ENCODE measurements at places on chromosomes 11 and 22.

- H3K27me3 ChIP-seq = no peaks in the 10 kb centered on the region
- H3K27ac ChIP-seq = peak overlapping the region; percentile 19
- H3K4me1 ChIP-seq = peaks cover 50% of the 10 kb centered on the region
- peak overlapping the region; percentile 88 for H3K4me3 ChIP-seq
- H3K36me3 ChIP-seq = peaks cover 13% of the 10 kb centered on the region
Measured at GRCh38 chr11:20362481-20362880, 1.0 kb upstream of the HTATIP2 start.

GRCh38 chr22:20853236-20853660 is 5.4 kb downstream of the PI4KA start:
- no peaks in the 10 kb centered on the region for H3K36me3 ChIP-seq
- H3K27ac ChIP-seq = no peak overlapping the region
- DNase-seq = no peak
- no peak overlapping the region for H3K4me3 ChIP-seq
- no peaks in the 10 kb centered on the region for H3K27me3 ChIP-seq

DNA sequence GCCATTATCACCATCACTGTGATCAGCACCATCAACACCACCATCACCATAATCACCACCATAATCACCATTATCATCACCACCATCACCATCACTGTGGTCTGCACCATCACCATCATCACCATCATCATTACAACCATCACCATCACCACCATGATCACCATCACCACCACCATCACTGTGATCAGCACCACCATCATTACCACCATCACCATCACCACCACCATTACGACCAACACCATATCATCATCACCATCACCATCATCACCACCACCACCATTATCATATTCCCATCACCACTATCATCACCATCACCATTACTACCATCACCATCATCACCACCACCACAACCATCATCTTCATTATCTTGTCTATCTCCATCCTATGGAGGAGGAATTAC is 125.2 kb downstream of the PHF21B start:
- DNase-seq = no peak
- no peaks in the 10 kb centered on the region for H3K4me1 ChIP-seq
- H3K27me3 ChIP-seq = no peaks in the 10 kb centered on the region
- no peak overlapping the region for H3K27ac ChIP-seq
- no peak overlapping the region for H3K4me3 ChIP-seq

GRCh38 chr11:19652623-19653375 is 59.8 kb upstream of the NAV2 start:
- H3K4me3 ChIP-seq = no peak overlapping the region
- no peaks in the 10 kb centered on the region for H3K4me1 ChIP-seq
- no peak overlapping the region for H3K27ac ChIP-seq
- H3K36me3 ChIP-seq = no peaks in the 10 kb centered on the region
- peaks cover 3% of the 10 kb centered on the region for H3K27me3 ChIP-seq

DNA sequence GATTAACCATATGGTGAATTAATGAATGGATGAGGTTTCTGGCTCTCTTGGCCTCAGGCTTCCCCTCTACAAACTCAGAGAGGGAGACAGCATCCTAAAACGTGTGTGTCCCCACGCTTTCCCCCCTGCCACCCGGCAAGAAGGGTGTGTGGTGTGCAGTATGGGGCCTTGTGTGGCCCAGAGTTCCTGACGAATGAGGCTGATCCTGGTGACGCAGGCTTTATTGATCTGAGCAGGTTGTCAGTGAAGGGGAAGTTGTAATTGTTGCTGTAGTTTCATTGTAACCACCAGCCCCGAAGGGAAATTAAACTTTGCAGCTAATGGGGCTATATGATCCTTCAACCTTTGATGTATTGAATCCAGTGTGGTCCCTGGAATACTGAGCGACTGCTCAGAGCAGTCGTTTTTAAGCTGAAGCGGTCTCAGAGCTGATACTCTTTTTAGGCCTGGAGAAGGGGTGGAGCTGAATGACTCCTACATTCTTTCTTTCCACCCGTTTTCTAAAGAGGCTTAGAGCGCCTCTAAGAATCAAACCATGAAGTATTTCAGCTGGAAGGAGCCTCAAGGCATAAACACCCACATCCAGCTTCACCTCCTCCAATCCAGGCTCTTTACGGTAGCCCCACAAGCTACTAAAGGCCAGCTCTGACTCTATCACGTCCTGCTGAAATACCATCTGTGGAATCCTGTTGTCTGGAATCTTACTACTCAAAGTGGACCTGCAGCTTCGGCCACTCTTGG is 284.7 kb downstream of the MIAT start:
- no peaks in the 10 kb centered on the region for H3K36me3 ChIP-seq
- H3K4me1 ChIP-seq = no peaks in the 10 kb centered on the region
- no peak overlapping the region for H3K4me3 ChIP-seq
- no peak for DNase-seq
- peaks cover 2% of the 10 kb centered on the region for H3K27me3 ChIP-seq
- no peak overlapping the region for H3K27ac ChIP-seq
